ENCODE measurements at places on chromosomes 6 and 20. TPM values are rescaled to one million over a fixed set of nuclear protein-coding genes. Genes with fewer than 3 reads are reported as not detected.

Gene TRIM39
- 14.8 TPM for total RNA-seq

Gene CFAP61
- total RNA-seq: not detected

Gene SULF2
- 85.7 TPM for total RNA-seq

Gene TAGAP
- not detected for total RNA-seq

Gene CALHM5
- total RNA-seq: 9.7 TPM

Gene ROMO1
- 128 TPM for total RNA-seq
